ENCODE measurements at places on chromosomes 6 and 20.

DNA sequence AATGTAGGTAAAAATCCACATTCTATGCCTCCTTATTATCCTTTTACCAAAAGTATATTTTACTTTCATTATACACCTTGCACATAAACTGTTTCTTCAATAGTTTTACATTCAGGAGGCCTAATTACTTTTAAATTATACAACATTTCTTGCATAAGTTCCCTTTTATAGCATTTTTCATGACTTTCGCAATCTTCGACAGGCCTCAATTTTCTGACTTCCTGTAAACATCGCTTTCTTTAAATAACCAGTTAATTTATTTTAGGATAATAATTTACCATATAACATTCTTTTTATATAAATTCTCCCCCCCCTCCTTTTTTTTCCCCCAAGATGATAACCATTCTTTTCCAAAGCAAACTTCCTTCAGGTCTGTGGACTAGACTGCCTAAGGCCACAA is 9.2 kb downstream of the SLC35A1 start:
- ATAC-seq = no peak

GRCh38 chr6:148464319-148465010 is 121.8 kb downstream of the SASH1 start:
- peak; percentile 83 for ATAC-seq

GRCh38 chr20:43318755-43319297 is 129.1 kb upstream of the PTPRT start:
- ATAC-seq = no peak

GRCh38 chr20:38215194-38216182 is 45.0 kb downstream of the KIAA1755 start:
- no peak for ATAC-seq

All from motor neuron (in vitro differentiated cells).